ENCODE measurements at places on chromosomes 1 and 21. TPM values are rescaled to one million over a fixed set of nuclear protein-coding genes. Genes with fewer than 3 reads are reported as not detected.

RNU1-4 gene
- under 0.01 TPM for total RNA-seq

SNX7 gene
- total RNA-seq, result 18.8 TPM

KCNT2 gene
- total RNA-seq, result not detected

BCAR3 gene
- total RNA-seq, result 48.5 TPM

FAM163A gene
- not detected for total RNA-seq

KCNJ15 gene
- not detected for total RNA-seq

RCSD1 gene
- not detected for total RNA-seq

TGFB2 gene
- 2.5 TPM for total RNA-seq

PLCH2 gene
- 3.1 TPM for total RNA-seq

CNIH3 gene
- 1.9 TPM for total RNA-seq

AMY1A gene
- not detected for total RNA-seq

MPL gene
- 0.79 TPM for total RNA-seq

RGSL1 gene
- total RNA-seq, result not detected

NMNAT2 gene
- 0.23 TPM for total RNA-seq
